Vagina (tissue), 2 donors: ENCODE measurements at places on chromosomes 12 and 14.

- no peak for DNase-seq
Measured at GRCh38 chr12:64890873-64891468, 66.5 kb downstream of the TBC1D30 start.

DNA sequence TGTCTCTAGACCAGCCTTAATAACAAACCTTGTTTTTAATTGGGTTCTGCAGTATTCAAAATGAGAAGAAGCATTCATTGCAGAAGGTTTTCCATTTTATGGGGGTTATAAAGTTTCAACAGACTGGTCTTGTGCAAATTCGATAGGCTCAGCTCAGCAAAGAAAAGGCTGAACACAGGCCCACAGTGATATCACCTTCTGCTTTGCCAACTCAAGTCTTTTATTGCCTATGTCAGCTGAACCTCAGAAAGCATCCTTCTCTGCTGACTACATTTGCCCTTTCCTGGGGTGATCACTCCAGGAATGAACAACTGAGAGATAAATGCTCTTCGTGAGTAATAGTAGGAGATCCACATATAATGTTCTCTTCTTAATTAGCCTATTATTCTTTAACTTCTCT is 134.5 kb upstream of the CCDC175 start:
- DNase-seq, result no peak

DNA sequence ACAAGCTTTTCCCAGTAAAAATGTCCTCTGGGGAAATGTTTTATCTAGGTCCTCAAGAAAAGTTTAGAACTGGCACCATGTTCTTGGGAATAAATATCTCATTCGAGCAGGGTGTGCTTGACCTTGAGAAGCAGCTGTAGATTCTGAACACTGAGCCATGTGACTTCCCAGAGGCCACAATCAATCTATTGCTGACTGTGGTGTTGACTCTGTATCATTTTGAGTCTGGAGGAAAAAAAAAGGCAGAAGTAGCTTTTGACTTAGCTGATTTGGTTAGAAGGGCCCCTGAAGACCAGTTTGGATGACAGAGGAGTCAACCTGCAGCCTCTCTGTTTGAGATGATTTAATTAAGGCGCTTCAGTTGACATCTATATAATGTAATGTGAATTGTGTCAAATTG is 592.4 kb upstream of the SEL1L start:
- no peak for DNase-seq

- no peak for DNase-seq
Measured at GRCh38 chr12:123808167-123808566, 46.1 kb downstream of the DNAH10 start.

- no peak for DNase-seq
Measured at GRCh38 chr14:50892255-50892654, 20.4 kb downstream of the ABHD12B start.

GRCh38 chr14:92519246-92520101 is 5.9 kb downstream of the RIN3 start:
- DNase-seq, result no peak

GRCh38 chr14:92308716-92309115 is 14.2 kb upstream of the SLC24A4 start:
- DNase-seq, result no peak
